Osteoblast (primary cell): ENCODE measurements at places on chromosomes 2 and 18. TPM values are rescaled to one million over a fixed set of nuclear protein-coding genes. Genes with fewer than 3 reads are reported as not detected.

DNA sequence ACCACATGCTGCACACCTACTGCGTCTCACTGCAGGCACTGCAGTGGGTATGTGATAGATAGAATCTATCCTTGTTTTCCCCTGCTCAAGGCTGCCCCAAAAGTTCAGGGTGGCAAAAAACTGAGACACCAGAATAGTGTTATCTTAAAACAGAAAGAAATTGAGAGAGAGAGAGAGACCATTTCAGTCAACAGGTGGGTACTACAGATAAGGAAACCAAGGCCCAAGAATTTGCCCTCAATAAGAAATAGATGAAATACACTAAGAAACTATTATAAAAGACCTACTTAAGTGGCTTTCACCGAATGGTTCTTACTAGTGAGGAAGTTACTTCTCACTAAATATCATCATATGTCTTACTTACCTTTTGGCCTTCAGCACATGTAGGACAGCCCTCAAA, 27.9 kb downstream of the EPG5 start:
- peaks cover 17% of the 10 kb centered on the region for H3K4me1 ChIP-seq
- H3K4me3 ChIP-seq: no peak overlapping the region
- H3K27me3 ChIP-seq: no peaks in the 10 kb centered on the region
- no peak overlapping the region for H3K27ac ChIP-seq

GRCh38 chr2:185402474-185402873, 336.1 kb upstream of the FSIP2 start:
- no peak for DNase-seq
- no peak overlapping the region for H3K4me3 ChIP-seq

The KCNG2 gene
- total RNA-seq: not detected in 2 replicates

- H3K27ac ChIP-seq: no peak overlapping the region
- no peaks in the 10 kb centered on the region for H3K36me3 ChIP-seq
- peak; percentile 60 for DNase-seq
- H3K4me1 ChIP-seq: peaks cover 30% of the 10 kb centered on the region
- H3K4me3 ChIP-seq: no peak overlapping the region
Observed at GRCh38 chr2:192151853-192152252, 42.9 kb downstream of the TMEFF2 start.

DNA sequence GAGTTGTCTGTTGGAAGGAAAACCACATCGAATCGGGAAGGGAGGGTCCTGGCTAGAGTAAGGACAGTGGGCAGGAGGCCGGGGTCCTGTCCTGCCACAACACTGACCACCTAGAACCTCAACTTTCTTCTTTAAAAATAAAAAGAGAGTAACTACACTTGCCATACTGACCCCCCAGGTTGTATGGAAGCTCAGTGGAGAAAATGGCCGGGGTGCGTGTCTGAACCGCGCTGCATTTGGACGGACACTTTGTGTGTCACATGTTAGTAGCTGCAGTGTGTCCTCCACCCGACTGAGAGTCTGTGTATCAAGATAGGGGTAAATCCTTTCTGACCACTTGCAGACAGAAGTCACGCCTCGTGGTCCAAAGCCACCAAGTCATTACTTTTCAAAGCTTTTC, 87.0 kb downstream of the GBX2 start:
- no peak overlapping the region for H3K27ac ChIP-seq
- H3K4me1 ChIP-seq: no peaks in the 10 kb centered on the region
- no peaks in the 10 kb centered on the region for H3K27me3 ChIP-seq
- DNase-seq: no peak
- no peaks in the 10 kb centered on the region for H3K36me3 ChIP-seq
- H3K4me3 ChIP-seq: no peak overlapping the region

DNA sequence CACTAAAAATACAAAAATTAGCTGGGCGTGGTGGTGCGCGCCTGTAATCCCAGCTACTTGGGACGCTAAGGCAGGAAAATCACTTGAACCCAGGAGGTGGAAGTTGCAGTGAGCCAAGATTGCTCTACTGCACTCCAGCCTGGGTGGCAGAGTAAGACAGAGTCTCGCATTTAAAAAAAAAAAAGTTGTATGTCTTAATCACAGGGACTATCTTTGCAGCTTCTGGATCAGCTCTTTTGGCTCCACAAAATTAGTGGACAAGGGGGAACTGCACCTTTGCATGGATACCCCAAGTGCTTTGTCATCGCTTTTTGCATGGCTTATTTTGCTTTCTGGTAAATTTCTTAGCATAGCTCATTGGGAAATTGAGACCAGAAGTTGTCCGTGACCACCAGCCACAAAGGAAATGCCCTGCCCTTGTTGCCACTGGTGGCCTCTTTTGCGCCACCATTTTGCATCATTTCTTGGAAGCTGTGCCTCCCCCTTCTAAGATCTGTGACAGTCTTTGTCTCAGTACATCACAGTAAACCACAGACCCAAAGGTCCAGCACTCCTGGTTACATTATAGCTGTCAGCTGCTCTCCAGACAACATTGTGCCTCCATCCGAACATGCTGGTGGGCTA, 43.9 kb upstream of the PCBP1 start:
- no peak overlapping the region for H3K27ac ChIP-seq
- no peaks in the 10 kb centered on the region for H3K27me3 ChIP-seq
- no peak for DNase-seq
- peaks cover 8% of the 10 kb centered on the region for H3K4me1 ChIP-seq
- H3K4me3 ChIP-seq: no peak overlapping the region

The EFR3B gene
- total RNA-seq: 0.72 and 0.88 TPM in 2 replicates

DNA sequence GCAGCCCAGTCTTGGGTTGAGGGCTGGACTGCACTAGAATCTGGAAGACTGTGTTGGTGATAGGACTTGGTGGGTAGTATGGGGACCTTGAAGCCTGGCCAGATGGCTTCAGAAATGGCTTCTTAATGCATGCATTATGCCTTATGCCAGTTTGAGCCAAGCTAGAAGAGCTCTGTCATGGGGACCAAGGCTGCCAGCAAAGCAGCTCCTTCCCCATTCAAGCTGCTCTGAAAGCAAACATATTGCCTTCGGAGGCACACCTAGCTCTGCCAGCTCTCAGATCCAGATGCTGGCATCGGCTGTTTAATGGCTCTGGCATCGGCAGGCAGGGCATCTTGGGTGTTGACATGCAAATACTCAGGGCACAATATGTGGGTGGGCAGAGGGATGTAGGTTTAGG, 59.0 kb upstream of the IGFBP5 start:
- H3K27ac ChIP-seq: no peak overlapping the region
- no peak overlapping the region for H3K4me3 ChIP-seq
- H3K27me3 ChIP-seq: peaks cover 38% of the 10 kb centered on the region
- H3K36me3 ChIP-seq: no peaks in the 10 kb centered on the region

- H3K4me3 ChIP-seq: no peak overlapping the region
- peaks cover 11% of the 10 kb centered on the region for H3K4me1 ChIP-seq
- no peak for DNase-seq
- no peak overlapping the region for H3K27ac ChIP-seq
- no peaks in the 10 kb centered on the region for H3K36me3 ChIP-seq
Observed at GRCh38 chr2:119697290-119698020, 18.5 kb downstream of the TMEM177 start.

The VWC2L gene
- not detected in 2 replicates for total RNA-seq

The SAG gene
- total RNA-seq: not detected in 2 replicates

GRCh38 chr2:239005586-239005985, 157.7 kb downstream of the TWIST2 start:
- no peak for DNase-seq
- peaks cover 26% of the 10 kb centered on the region for H3K27me3 ChIP-seq
- peaks cover 14% of the 10 kb centered on the region for H3K4me1 ChIP-seq
- H3K27ac ChIP-seq: no peak overlapping the region
- H3K4me3 ChIP-seq: no peak overlapping the region

GRCh38 chr18:77653792-77654191, 404.1 kb downstream of the GALR1 start:
- DNase-seq: no peak
- H3K27ac ChIP-seq: no peak overlapping the region
- H3K4me3 ChIP-seq: no peak overlapping the region
- no peaks in the 10 kb centered on the region for H3K36me3 ChIP-seq

The OR6B2 gene
- total RNA-seq: not detected in 2 replicates

DNA sequence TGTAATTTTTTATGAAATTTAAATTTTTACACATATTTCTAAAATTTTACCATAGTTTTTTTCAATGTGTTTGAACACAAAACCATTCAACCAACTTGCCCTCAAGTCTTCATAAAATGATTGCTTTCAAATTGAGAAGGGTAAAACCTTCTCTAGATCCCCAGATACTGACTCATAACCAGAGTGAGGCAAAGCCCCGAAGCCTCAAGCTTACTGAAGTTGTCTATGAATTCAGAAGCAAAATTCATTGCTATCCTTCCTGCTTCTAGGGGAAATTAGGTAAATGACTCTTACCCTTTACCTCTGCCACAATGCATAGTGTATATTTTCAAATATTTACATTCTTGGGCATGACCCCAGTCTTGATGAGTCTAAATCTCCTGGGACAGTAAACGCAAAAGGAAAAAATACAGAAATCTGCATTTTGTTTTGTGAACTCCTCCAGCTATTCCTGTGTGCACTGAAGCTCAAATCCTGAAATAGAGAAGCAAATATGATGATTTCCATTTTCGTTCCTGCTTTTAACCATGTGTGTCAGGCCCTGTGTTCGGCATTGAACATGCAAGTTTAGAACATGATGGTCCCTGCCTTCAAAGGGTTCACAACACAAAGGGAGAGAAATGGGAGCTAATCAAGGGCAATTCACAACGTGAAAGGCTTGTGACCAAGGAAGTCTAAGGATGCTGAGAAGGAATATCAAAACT, 246.3 kb downstream of the SUCLG1 start:
- H3K27me3 ChIP-seq: no peaks in the 10 kb centered on the region
- no peak overlapping the region for H3K27ac ChIP-seq
- H3K4me3 ChIP-seq: no peak overlapping the region
- DNase-seq: no peak

The CNTNAP5 gene
- not detected in 2 replicates for total RNA-seq

DNA sequence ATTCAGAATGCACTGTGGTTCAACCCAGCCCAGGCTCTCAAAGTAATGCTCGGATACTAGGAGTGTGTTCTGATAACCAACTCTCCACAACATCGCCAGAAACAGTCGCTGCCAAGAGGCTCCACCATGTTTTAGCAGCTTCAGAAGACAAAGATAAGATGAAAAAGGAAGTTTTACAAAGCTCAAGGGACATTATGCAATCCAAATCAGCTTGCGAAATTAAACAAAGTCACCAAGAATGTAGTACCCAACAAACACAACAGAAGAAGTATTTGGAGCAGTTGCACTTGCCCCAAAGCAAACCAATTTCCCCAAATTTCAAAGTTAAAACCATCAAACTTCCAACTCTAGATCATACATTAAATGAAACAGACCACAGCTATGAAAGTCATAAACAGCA, 360.9 kb downstream of the XIRP2 start:
- H3K27ac ChIP-seq: no peak overlapping the region
- no peaks in the 10 kb centered on the region for H3K36me3 ChIP-seq
- no peaks in the 10 kb centered on the region for H3K4me1 ChIP-seq

The L3MBTL4 gene
- 0.36 and 0.88 TPM in 2 replicates for total RNA-seq

DNA sequence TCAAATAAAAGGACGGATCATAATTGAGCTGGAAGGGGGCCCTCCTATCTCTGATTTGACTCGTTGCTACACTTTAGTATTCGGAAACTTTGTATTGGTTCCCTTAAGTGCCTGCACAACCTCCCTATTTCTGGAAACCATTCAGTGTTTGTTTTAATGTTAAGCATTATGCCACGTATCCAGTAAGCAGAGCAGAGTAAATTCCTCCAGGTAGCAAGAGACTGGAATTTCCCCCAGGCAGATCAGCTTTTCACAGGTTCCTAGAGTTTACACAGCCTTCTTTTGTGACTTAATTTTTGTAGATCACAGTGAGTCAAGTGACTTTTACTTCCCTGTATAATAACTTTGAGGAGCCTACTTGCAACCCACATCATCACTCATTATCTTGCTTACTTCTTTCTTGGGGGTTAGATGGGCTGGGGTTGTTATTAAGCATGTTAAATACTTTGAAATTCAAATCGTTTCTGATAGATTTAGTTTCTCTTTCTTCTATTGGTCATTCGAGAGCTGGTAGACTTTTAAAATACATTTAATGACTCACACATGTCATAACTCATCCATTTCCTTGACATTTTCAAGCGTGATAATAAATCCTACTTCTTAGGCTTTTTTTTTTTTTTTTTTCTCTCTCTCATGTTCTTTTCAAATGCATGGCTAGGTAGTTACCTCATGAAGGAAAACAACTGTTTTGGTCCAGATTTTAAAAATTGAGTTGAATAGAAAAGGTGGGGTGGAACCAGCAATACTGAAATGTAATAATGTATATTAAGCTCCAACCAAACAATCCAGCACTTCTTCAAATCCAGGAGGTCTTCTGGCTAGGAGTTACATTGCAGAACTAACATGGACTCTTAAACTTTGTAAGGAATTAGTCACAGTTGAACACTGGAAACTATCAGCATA, 219.3 kb downstream of the NEDD4L start:
- DNase-seq: no peak
- H3K27me3 ChIP-seq: no peaks in the 10 kb centered on the region
- no peaks in the 10 kb centered on the region for H3K36me3 ChIP-seq
- H3K4me1 ChIP-seq: peaks cover 25% of the 10 kb centered on the region
- H3K4me3 ChIP-seq: peak overlapping the region; percentile 43

DNA sequence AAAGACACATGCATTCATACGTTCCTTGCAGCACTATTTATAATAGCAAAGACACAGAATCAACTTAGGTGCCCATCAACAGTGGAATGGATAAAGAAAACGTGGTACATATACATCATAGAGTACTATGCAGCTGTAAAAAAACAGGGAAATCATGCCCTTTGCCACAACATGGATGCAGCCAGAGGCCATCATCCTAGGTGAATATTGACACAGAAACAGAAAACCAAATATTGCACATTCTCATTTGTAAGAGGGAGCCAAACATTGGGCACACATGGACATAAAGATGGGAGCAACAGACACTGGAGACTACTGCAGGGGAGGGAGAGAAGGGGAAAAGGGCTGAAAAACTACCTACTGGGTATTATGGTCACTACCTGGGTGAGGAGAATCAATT, 73.5 kb downstream of the SESTD1 start:
- H3K4me3 ChIP-seq: no peak overlapping the region
- no peak overlapping the region for H3K27ac ChIP-seq
- H3K27me3 ChIP-seq: no peaks in the 10 kb centered on the region
- no peaks in the 10 kb centered on the region for H3K4me1 ChIP-seq
- no peaks in the 10 kb centered on the region for H3K36me3 ChIP-seq

DNA sequence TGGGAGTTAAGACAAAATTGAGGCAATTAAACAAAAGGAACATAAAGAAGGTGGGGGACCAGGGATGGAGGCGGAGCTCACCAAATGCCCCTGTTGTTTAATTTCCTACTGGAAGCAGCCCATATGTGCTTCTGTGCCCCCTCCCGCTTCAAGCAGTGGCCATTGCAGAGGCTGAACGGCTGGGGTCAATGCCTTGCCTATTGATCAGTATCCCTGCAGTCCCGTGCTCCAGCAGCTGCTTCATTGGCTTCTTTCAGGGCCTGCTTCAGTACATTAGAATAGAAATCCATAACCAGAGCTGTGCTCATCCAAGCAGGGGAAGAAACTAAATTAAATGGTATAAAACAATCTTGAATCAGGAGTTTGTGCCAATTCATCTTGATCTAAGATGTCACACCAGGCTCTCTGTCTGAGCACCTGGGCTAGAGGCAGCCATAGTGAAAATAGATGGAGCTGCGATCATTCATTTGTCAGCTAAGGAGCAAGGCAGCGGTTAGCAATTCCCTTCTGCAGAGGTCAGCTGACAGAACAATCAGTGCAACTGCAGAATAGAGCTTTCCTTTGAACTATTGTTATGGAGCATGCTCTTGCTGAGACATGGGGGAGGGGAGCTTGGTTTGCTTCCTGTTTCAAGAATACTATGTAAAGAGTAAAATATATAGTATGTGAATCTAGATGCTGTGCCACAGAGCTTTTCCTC, 222.4 kb downstream of the WDR7 start:
- H3K4me3 ChIP-seq: no peak overlapping the region
- no peak overlapping the region for H3K27ac ChIP-seq
- no peaks in the 10 kb centered on the region for H3K4me1 ChIP-seq
- no peaks in the 10 kb centered on the region for H3K36me3 ChIP-seq
- no peaks in the 10 kb centered on the region for H3K27me3 ChIP-seq
- DNase-seq: no peak
